Stimulated activated CD4-positive, alpha-beta T cell treated with anti-CD3 and anti-CD28 coated beads, Interleukin-15, amount 100 ng/mL, for 48 hours (primary cell): ENCODE measurements at places on chromosomes 3 and 15.
A peak's percentile ranks its signal among the peaks of the same experiment; 100 is the strongest.

DNA sequence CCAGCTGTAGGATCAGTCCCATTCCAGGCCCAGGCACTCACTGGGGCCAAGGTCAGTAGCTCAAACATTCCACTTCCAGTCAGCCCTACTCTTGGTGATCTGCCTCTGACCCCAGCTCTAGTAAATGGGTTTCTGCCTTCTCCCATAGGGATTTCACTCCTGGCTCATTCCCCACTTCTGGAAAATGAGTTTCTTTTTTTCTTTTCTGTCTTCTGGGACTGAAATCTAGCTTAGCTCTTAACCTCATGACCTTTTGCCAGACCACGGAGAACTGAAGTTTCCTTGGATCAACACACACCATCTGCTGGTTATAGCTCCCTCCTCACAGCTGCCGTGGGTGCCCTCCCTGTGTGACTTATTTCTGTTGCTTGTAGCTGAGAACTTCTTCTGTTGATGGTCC, 21.3 kb downstream of the MME start:
- no peak for DNase-seq

DNA sequence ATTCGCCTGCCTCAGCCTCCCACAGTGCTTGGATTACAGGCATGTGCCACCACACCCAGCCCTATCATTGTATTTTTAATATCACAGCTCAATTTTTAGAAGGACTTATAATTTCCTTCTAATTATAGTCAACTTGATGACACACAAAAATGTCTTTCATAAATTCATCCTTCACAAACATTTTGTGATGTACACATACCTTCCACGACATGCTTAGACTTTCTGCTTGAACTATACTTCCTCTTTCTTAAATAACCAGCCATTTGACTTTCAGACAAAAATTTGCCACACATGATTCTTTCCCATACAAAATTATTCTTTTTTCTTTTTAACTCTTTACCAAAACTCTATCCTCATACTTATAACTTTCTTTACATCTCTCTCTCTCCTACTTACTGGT, 48.4 kb upstream of the CCK start:
- no peak for DNase-seq

DNA sequence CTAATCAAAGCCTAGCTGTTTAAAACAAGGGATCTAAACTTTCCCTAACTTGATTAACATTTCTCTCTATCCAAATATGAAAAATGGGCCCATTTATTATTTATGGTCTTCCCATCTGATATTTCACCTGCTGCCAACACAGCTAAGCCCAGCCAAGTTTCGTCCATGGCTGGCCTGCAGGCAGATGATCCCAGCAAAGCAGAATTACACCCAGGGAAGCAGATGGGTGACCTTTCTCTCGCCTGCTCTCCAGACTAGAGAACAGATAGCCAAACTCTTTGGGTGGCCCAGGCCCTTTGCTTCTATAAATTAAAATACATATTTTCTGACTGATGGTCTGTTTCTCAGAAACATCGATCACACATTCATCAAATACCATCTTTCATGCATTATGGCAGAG, 1038.8 kb downstream of the AGBL1 start:
- DNase-seq = no peak

DNA sequence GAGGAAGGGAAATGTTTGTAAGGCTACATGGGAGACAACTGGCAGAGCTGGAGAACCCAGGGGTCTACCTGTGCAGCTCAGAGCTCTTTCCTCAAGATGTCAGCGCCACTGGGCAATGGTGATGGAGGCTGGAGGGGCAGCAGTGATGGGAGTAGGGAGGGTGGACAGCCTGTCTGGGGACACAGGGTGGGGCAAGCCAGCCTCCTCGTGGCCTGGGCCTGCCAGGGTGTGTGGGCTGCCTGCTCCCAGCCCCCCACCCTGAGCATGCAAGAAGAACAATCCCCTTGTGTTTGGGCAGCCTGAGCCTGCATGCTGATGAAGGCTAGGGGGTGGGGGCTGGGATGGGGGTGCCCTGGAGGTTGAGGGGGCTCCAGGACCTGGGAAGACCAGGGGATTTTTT, 1.2 kb downstream of the PCBP4 start:
- no peak for DNase-seq

- DNase-seq = no peak
Measured at GRCh38 chr15:74178326-74179100, 5.0 kb downstream of the ISLR start.

- DNase-seq = no peak
Measured at GRCh38 chr3:64368257-64369020, 143.2 kb upstream of the PRICKLE2 start.

GRCh38 chr3:196219194-196219969, 3.0 kb downstream of the SLC51A start:
- peak; percentile 46 for DNase-seq
